ENCODE measurements at places on chromosomes 11 and 22.

DNA sequence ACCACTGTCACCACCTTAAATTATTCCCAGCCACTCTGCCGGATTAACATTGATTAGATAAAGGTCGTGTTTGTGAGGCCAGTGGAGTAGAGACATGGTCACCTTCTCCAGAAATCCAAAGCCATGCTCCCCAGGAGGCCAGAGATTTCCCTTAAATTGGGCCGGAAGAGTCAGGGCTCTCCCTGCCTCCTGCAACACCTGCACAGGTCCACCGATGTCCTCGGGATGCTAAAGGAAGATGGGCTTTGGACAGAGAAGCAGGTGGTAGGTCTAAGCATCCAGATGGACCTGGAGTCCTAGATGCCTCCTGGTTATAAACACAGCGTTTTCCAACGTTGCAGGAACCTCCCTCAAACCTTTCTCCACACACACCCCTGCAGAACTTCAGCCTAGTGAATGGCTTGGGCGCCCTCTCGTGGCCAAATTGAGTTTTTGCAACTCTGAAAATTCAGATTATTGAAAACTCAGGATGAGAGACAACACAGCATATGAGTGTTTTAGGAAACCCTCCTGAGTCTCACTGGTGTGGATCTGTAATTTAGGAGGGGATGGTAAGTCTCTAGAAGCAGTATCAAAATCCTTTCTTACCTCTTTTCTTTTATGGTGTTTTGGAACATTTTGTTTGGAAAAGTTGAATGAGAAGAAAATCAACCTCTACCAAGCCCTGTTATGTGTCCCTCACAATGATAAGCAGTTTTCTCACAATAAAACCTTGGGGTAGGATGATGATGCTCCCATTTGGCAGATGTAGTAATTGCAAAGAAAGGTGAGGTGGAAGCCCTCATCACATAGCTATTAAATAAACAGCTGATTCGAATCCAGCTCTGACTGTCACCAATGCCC, 109.6 kb downstream of the RRAS2 start:
- peak; percentile 68 for DNase-seq

DNA sequence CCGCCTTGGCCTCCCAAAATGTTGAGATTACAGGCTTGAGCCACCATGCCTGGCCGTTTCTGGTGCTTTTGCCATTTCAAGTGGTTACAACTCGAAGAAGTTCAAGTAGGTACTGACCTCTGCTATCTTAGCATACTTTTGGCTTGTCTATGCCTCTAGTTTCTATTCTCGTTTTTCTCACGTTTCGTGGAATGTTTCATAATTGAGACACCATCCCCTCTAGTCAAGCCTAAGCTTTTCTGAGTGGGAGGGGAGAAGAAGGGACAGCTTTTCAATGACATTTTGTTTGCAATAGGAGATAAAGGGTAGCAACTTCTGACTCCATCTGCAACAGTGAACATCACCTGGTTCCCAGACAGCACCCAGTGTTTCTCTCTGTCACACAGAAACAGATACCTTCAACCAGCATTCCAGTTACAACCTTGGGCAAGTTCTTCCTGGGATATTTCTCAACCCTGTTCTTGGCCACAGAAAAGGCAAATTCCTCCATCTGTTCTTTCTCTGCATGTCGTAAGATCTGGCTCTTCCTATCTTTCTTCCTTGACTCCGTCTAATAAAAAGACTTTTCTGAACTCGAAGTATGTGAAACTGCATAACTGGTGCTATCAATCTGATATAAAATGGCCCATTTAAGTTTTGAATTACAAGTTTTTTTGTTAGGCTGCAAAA, 25.5 kb downstream of the DDI1 start:
- DNase-seq: no peak

DNA sequence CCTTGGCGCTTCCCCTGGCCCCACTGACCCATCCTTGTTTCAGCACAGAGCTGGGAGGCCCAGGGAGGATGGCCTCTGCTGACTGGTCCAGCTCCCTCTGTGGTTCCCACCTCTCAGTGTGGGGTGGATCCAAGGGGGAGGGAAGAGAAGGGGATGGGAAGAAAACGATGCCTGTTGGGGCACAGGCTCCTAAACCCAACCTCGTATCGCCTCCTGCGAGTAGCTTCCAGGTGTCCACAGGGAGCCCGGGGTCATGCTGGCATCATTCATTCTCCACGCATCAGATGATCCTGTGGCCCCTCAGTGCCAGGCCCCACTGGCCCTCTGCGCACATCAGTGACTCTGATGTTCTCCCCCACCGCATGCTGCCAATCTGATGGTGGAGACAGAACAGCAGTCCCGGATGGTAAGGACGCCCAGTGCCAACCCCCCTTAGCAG, 5.1 kb downstream of the MYEOV start:
- DNase-seq: no peak

GRCh38 chr11:1887451-1888346, 4.0 kb downstream of the PRR33 start:
- no peak for DNase-seq

DNA sequence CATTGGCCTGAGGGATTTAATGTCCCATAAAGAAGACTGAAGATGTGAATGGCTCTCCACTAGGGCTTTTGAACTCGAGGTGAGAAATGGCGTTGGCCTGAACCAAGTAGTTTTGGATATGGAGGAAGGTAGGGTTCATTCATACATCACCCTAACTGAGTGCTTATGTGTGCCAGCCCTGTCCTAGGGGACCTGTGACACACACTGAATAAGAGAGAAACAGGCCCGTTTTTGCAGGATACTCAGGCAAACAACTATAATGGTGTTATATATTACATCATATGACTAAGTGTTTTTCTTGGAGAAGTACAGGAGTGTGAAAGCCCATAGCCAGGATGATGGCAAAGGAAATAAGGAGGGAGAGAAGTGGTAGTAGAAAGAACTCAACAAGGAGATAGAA, 368.1 kb downstream of the TMEM135 start:
- no peak for DNase-seq

- DNase-seq: peak; percentile 86
Measured at GRCh38 chr11:1693327-1694063, 3.5 kb upstream of the KRTAP5-6 start.

DNA sequence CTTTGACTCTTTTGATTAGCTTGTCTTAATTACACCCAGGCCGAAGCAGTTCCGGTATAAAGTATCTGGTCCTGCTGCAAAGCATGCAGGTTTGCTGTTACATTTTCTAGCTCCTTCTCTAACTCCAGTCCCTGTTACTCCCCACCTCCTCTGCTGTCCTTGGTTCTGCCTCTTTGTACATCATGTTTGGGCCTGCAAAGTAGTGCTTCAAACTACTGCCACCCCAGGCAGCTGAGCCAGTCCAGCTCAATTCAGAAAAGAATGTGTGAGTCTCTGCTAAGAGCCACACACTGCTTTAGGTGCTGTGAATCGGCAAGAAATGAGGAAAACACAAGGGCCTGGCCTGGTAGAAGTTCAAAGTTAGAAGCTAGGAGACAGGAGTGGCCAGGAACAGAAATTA, 136.0 kb downstream of the SERGEF start:
- DNase-seq: no peak

DNA sequence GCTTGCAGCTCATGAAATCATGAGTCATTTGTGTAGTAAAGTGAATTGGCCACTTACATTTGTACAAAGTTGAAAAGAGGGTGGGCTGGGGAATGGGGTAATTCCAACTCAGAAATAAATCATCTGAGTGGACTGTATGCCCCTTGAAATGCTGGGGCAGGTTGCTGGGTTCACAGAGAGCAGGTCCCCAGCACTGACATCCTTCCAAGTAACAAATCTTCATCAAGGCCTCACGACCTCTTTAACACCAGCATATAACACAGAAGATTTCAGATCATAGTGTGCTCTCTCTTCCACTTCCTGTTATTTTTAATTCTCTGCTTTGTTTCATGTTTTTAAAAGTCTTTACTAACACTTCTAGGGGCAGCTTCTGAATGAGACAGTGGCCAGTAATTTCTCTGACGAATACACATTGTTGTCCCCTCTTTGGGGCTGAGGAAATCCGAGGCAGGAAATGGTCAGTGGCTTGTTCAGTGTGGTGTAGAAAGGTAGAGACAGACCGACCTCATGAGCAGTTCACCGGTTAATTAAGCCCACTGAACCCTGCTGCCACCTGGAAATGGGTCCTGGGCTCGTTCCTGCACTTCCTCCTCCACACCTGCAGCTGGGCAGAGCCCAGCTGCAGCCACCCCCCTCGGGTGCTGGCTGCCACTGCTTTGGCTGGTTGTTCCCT, 127.7 kb downstream of the MAML2 start:
- no peak for DNase-seq

DNA sequence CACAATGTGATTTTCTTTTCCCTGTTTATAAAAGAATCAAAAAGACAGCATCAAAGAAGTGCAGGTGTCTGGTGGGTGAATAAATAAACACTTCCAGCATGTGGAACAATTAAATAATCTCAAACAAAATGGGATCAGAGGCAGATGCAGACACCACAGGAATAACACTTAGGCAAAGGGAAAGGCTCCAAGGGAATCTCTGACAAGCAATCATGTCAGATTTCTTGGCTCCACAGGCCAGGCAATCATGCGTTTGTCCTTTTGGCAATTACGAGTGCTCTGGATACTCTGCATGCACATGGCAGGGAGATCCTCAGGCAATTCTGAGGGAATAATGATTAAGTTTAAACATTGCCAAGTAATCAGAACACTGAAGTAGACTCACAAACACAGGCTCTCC, 403.5 kb upstream of the LUZP2 start:
- DNase-seq: no peak

- DNase-seq: no peak
Measured at GRCh38 chr11:132349811-132350733, 979.7 kb downstream of the NTM start.

DNA sequence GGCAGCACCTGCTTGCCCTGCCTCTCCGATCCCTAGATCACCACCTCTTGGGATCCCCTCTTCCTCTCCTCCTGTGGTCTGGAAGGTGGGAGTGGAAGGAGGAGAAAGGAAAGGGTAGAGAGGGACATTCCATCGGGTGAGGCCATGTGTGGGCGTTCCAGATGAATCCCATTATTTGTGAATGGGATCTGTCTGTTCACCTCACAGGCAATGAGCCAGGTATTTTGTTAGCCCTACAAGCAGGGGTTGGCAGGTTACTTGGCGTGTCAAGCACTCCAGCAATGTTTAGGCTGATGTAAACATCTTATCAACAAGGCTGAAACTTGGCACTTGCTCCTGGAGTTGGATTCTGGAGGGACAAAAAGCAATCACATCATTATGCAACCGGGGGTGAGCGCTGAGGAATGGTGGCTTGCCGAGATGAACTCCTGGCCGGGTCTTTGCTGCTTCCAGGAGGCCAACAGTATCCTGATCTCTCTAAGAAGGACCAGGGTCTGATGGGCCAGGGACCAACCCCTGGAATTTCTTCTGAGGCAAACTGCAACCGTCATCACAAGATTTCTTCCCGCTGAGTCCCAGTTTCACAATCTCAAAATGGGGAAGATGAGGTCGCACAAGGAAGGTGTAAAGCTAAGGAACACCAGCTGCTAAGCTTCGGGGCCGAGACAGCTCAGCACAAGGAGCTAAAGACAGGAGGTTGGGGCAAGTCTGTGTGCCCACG, 7.8 kb downstream of the ADAMTS8 start:
- DNase-seq: no peak

- peak; percentile 63 for DNase-seq
Measured at GRCh38 chr11:830295-831117, 2.2 kb upstream of the CD151 start.

- DNase-seq: no peak
Measured at GRCh38 chr11:72045849-72046248, 34.5 kb downstream of the NUMA1 start.

DNA sequence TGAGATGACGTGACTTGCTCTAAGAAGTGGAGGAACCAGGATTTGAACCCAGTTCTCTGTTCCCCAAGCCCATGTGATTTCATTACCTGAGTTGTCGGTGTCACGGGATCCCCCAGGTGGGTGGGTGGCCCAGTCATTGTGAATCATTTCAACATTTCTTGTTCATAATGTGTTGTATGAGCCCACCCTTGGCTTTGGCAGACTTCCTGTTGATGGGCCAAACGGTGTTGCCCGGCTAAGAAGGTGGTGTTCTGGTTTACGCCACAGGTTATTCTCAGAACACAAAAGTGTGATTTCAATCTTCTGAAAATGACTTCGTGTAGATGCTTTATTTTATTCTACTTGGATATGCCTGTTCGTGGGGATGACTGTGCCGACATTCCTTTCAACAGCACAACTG, 21.6 kb upstream of the ST14 start:
- no peak for DNase-seq

DNA sequence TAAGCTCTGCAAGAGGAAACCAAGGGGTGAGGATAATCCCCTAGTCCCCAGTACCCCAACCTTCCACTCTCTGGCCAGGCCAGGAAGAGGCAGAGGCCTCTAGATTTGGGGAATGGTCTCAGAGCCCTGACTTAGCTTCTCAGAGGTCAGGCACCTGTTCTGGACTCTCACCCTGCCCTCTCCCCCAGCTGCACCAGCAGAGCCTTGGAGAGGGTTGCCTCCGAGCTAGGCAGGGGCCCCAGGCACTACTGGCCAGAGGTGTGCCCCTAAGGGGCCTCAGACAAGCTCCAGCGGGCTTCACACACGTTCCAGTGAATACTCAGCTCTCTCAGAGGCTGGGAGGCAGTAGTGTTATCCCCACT, 8.0 kb downstream of the FREY1 start:
- DNase-seq: no peak

GRCh38 chr11:29131055-29131454, 885.8 kb downstream of the KCNA4 start:
- no peak for DNase-seq

GRCh38 chr22:47337161-47337621, 574.7 kb downstream of the TBC1D22A start:
- peak; percentile 59 for DNase-seq

DNA sequence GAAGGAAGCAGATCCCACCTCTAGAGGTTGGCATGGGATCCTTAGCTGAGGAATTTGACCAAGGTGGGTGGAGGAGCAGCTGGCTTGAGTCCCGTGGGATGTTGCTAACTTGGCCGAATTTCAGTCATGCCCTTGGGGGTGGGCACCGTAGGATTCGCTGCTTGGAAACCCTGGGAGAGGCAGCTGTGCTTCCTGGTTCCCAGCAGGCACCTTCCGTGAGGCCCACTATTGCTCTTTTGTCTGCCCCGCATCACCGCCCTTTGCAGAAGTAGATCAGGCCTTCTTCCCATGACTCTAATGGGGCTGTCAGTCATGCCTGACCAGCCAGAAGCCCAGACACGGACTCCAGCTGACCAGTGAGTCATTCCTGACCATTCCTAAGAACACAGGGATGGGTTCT, 292.3 kb upstream of the SYN3 start:
- no peak for DNase-seq

Data from OCI-M1 (cell line).